ENCODE measurements at places on chromosomes 7 and 10.
A peak's percentile ranks its signal among the peaks of the same experiment; 100 is the strongest.

DNA sequence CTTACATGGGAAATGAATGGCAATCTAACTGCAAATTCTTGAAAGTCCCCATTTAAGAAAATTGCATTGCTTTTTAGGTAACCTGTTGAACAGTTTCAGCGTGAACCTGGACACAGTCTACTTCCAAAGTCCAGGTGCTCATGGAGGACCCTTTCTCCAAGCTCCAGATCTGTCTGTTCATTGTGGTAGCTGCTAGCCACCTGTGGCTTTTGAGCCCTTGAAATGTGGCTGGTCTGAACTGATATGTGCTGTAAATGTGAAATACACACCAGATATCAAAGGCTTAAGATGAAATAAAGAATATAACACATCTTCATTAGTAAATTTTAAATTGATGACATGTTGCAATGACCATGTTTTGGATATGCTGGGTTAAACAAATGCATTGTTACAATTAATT lies 4.2 kb downstream of the CACNB2 start:
- no peak for DNase-seq

DNA sequence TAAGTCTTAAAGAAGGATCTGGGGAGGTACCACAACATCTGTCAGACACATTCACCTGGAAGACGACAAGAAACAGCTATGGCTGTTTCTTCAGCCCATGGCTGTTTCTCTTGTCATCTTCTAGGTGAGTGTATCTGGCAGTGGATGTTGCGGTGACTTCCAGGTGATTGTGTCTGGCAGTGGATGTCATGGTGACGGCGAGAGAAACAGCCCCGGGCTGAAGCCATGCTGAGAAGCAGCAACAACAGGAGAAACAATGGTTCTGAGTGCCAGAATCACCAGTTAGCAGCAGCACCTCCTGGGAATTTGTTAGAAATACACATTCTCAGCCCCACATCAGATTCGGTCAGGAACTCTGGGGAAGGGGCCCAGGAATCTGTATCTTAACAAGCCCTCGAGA lies 68.6 kb upstream of the SYPL1 start:
- DNase-seq: no peak

- peak; percentile 46 for DNase-seq
These were observed 144.5 kb downstream of the ADCY1 start for GRCh38 chr7:45718464-45719330.

DNA sequence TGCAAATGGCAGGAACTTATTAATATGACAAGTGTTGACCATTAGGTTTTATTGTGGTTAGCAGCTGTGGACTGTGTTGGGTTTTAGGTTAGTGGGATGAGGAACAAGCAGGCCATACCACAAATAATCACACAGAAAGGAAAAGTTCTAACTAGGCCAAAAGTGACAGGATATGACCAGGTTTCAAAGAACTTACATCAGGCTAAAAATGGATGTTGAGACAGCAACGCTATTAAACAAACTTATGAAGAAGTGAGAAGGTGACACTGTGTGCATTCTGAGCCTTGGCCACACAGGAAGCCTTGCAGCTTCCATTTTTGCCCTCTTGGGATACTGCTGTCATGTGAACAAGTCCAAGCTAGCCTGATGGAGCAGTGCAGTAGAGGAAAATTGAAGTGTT lies 568.8 kb downstream of the HTR7 start:
- DNase-seq: peak; percentile 46

- no peak for DNase-seq
These were observed 4.7 kb upstream of the GAD2 start for GRCh38 chr10:26211781-26212444.

DNA sequence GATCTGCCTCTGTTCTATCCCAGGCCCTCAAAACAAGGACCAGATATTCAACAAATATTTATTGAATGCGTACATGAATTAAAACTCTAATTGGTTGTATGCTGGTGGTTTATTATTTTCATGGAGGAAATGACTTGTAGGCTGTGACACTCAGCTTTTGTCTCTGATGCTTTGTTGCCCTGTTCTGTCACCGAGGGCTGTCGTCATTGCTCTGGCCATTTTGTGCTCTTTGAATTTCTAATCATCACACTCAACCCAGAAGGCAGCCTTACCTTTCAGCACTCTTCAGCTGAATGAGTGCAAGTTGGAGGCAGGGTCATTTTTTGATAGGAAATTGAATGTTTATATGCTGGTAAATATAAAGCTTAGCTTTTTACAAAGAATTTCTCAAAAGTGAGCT lies 14.5 kb downstream of the SRGN start:
- DNase-seq: no peak

GRCh38 chr10:132253092-132253687 lies 54.6 kb downstream of the STK32C start:
- DNase-seq: no peak

- no peak for DNase-seq
These were observed 34.2 kb upstream of the LAMB4 start for GRCh38 chr7:108164342-108164741.

DNA sequence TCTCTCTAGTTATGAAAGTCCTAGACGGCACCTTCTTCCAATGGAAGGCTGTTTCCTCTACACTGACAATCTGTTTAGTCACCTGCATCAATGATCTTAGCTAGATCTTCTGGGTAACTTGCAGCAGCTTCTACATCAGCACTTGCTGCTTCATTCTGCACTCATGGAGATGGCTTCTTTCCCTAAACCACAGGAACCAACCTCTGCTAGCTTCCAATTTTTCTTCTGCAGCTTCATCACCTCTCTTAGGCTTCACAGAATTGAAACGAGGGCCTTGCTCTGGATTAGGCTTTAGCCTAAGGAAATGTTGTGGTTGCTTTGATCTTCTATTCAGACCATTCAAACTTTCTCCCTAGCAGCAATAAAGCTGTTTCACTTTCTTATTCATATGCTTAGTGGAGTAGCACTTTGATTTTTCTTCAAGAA lies 24.6 kb downstream of the NAMPT start:
- peak; percentile 13 for DNase-seq

DNA sequence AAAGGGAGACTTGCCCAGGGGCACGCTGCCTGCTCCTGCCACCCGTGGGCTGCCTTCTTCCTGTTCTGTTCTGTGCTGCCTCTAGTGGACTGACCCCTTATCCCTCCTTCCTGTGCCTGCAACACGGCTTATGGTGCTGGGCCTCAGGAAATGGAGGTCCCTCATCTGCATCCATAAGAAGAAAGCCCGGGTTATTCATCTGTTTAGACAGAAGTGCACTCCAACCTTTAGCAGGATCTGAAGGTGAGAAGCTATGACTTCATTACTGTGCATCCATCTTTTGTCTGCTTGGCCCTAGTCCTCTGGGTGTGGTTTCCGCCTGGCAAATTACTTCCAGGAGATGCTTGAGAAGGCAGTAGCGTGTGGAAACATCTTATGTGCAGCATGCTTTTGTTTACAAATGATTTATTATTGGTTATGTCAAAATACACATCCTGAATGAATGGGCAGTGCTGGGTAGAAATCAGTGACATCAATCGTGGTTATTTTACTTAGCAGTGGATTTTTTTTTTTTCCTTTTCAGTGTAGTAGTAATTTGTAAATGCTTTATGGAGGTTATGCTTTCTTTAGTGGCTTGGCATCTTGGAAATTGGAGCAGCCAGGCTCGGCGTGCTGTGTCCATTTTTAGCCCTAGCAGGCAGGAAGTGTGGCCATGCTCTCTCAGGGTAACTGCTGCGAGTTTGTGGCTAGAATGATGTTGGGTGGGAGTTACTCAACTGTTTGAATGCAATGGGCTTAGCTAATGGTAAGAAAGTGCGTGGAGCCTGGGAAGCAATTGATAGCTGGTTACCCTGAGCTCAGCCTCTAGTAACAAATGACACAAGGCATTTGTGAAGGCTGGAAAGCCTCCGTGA lies 12.7 kb downstream of the PTPRE start:
- DNase-seq: no peak

GRCh38 chr10:14624600-14624999 lies 150.1 kb downstream of the FAM107B start:
- DNase-seq: no peak

- no peak for DNase-seq
These were observed 46.6 kb upstream of the PPP1R17 start for GRCh38 chr7:31640381-31640780.

- no peak for DNase-seq
These were observed 193.9 kb upstream of the TCF7L2 start for GRCh38 chr10:112756235-112756527.

- DNase-seq: no peak
These were observed 21.9 kb upstream of the CREB3L2 start for GRCh38 chr7:138023618-138024342.

DNA sequence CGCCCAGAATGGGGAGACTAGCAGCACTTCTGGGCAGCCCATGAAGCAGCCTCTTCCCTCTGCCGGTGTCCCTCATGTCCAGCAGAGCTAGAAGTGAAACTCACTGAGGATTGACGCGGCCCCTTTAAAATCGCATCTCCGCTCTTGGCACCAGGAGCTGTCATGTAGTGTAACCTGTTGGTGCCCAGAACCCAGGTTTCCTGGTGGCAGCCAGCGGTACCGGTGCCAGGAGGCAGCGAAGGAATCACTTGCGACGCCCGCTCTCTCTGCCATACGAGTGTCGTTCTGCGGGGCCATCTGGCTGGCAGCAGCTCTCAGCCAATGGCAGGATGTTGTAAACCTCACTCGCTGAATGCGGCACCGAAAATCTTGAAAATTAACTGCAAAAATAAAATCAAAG lies 82.7 kb downstream of the CUX1 start:
- DNase-seq: no peak

DNA sequence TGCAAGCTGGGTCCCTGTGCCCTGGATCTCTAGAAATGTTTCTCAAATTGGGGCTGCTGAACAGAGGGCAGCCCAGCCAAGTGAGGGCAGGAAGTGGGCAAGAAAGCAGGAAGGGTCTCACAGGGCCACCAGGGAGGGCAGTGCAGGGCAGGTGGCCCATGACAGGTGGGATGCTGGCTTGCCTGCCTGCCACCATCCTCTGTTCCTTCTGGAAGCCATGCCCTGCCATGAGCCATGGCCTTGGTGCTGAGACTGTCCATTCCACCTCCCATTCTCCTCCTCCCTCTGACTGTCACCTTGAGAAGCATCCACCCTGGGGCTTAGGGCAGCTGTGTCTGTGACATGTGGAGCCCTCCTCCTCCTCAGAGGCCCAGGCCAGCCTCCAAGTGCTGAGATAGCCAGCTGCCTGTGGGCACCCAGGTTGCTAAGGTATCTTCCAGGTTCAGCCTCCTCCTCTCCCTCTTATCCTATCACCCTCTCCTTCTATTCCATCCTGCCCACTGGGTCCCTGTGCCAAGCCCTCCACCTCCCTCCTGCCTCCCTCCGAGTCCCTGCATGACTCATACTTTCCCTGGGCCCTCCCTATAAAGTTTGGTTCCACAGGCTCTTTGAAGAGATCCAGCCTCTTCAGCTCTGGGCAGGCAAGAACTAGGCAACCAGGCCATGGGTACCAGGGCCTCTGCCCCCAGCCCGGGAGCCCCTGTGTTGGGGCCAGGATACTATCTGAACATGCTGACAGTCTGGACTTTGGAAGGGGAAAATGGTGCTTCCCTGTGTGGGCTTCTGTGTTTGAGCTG lies 1.3 kb downstream of the VSIR start:
- peak; percentile 58 for DNase-seq

DNA sequence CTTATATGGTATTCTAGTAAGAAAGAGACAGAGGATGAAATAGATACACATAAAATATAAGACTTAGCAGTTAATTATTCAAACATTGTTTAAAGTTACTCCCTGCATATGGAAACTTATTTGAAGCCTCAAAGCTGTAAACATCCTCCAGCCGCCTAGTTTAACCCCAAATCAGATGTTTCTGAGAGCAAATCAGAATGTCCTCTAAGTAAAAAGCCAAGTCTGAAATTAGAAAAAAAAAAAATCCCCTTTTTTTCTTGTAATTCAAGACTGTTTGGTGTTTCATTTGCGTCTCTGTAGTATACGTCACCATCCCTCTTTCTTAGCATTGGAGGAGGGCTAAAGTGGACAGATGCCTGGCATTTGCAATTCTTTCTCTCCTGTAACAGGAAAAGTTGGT lies 46.4 kb downstream of the TMEM26 start:
- peak; percentile 57 for DNase-seq

DNA sequence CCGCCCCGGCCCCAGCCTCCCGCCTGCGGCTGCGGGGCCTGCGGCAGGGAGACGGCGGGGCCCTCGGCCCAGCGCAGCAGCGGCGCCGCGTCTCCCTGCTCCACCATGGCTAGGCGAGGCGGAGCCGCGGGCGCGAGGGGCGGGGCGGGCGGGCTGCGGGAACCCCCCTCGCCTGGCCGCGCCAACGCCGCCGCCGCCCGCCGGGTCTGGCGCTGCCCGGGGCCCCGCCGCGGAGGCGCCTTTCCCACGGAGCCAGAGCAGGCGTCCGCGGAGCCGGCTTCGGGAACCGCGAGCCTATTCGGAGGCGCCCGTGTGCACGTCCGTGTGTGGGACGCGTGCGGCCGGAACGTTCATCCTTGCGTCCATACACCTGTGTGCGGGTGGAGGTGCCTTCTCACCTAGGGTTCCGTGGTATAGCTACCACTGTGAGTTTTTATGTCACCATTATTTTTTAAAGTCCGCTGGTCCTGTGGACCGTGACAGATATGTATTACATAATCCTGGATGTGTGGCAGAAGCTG lies at the start of gene DENND11:
TSS of gene DENND11 (minus strand) at position 120 of the 521 bp plus-strand sequence. CDS start at position 107, 13 bp downstream.
- peak; percentile 29 for DNase-seq

- DNase-seq: no peak
These were observed 9.2 kb downstream of the CCDC136 start for GRCh38 chr7:128801003-128801402.

- no peak for DNase-seq
These were observed 173.9 kb downstream of the USP6NL start for GRCh38 chr10:11437391-11438142.

DNA sequence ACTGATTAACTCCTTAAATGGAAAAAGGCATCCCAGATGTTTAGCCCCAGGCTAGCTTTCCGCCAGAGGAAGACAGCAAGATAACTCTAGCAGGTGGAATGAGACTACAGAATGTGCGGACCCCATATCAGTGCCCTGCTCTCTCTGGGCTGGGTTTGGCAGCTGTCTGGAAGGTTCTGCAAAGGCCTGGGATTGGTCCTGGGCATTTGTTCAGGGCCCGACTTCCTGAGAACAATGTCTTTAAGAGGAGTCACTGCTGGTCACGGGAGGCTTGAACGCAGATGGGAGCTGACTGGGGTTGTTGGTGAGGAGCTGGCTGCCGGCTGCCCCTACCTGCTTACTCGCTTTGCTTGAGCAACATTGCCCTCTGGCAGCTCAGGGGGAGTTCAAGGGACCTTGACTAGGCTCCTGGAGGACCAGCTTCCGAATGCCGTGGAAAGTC lies 130.6 kb upstream of the BTBD16 start:
- DNase-seq: no peak

GRCh38 chr10:98299341-98299740 lies 31.3 kb upstream of the LOXL4 start:
- DNase-seq: no peak

- DNase-seq: no peak
These were observed 111.8 kb downstream of the EGFR start for GRCh38 chr7:55130395-55131141.

DNA sequence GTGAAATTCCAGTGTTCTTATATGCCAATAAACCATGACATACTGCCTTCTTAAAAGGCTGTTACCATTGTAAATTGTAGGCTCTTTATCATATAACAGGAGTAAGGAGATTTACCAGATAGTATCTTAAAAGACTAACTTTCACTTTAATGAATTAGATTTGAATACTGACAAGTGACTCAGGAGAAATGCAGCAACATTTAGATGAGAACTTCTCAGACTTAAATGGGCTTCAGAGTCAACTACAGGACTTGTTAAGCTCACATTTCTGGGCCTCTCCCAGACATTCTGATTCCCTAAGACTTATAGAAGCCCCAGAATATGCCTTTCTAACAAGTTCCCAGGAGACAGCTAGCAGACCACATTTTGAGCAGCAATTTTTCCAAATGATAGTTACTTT lies 466.3 kb downstream of the ARL4A start:
- no peak for DNase-seq
